Mesenchymal stem cell (in vitro differentiated cells and primary cell): ENCODE measurements at places on chromosomes 6 and 20.

DNA sequence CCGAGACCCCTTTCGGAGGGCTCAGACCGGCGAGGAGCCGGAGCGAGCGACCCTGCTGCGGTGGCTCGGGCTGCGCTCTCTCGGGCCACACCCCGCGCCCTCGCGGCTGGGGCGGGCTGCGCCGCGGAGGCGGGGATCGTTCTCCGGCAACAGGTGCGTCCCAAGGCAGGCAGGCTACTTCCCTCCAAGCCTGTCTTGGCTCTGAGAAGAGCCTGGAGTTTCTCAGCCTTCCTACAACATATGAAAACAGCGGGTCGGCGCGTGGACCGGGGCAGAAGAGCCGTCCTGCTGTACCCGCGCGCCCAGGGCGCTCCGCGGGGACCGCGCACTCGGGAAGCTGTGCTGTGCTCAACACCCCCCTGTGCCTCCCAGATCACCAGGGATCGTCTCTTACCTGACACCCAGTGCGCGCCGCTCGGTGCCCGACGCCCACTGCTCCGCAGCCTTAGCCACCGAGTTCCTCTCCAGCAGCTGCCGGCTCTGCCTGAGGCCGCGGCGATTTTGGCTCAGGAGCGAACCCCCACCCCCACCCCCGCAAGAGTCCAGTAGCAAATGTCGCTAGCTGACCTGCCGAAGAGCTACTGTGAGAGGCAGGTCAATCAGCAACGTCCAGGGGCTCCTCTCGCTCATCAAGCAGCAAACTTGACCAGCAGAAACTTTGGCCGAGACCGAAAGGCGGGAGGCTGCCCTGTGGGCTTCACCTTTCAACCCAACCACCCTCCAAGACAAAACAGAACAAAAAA is 3.7 kb upstream of the OLIG3 start:
- no peak for DNase-seq

- no peak for DNase-seq
These were observed 21.3 kb upstream of the PDE10A start for GRCh38 chr6:165684333-165684732.

- DNase-seq = no peak
These were observed 10.9 kb upstream of the MBOAT1 start for GRCh38 chr6:20223141-20223540.

GRCh38 chr6:166496460-166496859 is 90.0 kb downstream of the RAMACL start:
- DNase-seq = no peak

- no peak for DNase-seq
These were observed 195.0 kb upstream of the MARCKS start for GRCh38 chr6:113662093-113662665.

- DNase-seq = no peak
These were observed 102.9 kb upstream of the TSHZ2 start for GRCh38 chr20:52869276-52869675.

DNA sequence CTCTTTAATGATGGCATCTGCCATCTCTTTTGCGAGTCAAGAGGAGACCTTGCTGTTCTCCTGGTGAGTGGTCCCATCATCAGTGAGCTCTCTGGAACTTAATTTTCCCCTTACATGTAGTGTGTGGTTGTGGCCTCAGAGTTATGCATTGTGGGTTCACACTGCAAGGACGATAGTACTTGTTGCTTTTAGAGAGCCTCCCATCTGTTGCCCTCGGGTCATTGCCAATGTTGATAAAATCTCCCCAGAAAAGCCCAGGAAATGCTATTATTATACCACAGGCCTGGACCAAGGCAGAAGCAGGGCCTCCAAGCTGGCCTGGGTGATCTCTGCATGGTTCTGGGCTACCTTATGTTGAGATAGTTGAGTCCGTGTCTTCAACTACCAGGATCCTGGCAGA is 241.6 kb downstream of the BMP7 start:
- DNase-seq = peak; percentile 37

GRCh38 chr20:32680544-32681174 is 6.9 kb upstream of the C20orf203 start:
- DNase-seq = peak; percentile 24

DNA sequence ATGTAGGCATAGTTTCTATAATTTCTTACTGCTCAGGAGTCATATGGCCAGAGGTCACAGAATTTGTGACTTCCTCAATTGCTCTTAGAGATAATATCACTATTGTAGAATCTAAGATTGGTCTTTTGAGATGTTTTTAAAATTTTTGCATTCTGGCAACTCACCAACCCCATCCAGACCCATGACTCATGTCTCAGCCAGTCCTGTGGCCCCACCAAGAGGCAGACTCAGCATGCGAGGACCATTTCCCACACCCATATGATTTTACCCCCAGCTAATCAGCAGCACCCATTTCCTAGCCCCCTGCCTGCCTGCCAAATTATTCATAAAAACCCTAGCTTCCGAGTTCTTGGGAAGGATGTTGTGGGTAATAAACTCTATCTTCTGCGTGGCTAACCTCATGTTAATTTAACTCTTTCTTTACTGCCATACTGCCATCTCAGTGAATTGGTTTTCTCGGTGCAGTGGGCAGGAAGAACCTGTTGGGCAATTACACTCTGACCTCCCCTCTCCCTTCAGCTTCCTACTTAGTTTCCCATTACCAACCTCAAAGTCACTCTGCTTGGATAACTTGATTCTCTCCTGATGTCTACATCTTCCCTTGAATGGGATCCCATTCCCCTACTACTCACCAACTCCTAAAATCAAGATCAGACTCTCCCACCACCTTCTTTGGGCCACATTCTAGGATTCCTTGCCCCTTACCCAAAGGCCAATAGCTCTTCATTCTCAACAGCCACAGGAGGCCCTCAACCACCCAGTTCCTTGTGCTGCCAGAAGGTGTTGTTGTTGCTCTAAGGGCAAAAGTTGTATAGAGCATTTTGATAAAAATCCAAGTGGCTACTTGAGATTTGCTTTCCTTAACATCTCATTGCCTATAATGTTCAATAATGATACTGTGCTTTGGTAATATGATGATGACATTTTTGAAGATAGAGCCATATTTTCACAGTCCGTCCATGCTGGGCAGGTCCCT is 16.2 kb upstream of the IYD start:
- DNase-seq = peak; percentile 26

GRCh38 chr6:92701425-92702096 is 717.8 kb downstream of the EPHA7 start:
- DNase-seq = no peak

- DNase-seq = no peak
These were observed 146.1 kb downstream of the EDN1 start for GRCh38 chr6:12436224-12436623.

GRCh38 chr20:64103871-64104666 is 3.3 kb downstream of the NPBWR2 start:
- no peak for DNase-seq

DNA sequence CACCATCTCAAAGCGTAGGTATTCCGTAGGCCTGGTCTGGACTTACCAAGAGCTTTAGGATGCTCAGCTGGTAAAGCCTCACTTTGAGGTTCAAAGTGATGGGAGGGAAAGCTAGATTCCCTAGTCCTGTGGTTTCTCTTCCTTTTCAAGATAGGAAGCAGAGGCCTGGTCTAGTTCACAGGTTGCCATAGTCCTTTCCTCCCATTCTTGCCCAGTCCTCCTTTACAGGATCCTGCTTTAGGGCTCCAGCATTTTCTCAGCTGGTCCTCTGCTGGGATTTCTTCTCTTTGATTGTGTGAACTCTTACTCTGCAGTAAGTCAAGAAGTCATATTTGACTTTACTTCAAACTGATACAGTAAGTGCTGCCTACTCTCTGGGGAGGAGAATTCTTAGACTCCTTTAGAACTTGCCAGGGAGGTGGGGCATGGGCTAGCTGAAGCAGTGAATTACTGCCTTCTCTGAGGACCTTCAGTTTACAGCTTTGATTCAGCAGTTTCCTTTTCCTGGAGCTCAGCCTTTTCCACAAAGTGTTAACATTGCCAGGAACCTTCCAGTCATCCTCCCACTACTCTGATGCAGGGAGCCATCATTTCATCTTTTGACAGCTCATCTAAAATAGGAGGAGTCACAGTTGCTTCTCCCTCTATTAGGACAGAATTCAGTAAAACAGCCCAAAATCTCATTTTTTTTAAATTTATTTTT is 42.8 kb upstream of the PLCG1 start:
- DNase-seq = peak; percentile 43

GRCh38 chr20:60262967-60263603 is 304.9 kb downstream of the CDH26 start:
- DNase-seq = no peak

DNA sequence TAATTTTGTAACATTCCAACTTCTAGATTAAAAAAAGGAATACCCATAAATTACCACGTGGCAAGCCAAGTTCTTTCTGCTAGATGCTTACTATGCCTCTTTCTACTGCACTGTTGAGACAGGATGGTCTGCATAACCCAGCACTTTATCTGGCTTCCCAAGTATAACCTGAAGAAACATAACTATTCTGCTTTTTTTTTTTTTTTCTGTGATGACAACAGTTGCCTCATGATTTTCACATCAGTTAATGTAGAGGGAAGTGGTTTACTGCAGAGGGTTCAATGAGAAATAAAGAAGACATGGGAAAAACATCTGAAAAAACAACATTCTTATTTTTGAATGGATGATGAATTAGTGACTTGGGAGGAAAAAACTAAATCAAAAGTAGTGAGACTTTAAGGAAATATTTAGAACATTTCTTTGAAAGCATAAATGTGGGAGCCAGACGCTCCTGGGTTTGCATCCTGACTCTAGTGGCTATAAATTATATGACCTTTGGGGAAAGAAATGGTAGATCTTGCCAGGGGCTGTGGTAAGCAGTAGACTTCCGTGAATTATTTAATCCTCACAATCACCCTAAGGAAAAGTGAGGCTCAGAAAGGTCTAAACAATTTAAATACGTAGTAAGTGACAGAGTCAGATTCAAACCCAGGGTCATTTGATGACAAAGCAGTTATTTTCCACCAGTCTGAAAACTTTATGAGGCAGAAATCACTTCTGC is 230.7 kb downstream of the PHACTR1 start:
- DNase-seq = no peak

DNA sequence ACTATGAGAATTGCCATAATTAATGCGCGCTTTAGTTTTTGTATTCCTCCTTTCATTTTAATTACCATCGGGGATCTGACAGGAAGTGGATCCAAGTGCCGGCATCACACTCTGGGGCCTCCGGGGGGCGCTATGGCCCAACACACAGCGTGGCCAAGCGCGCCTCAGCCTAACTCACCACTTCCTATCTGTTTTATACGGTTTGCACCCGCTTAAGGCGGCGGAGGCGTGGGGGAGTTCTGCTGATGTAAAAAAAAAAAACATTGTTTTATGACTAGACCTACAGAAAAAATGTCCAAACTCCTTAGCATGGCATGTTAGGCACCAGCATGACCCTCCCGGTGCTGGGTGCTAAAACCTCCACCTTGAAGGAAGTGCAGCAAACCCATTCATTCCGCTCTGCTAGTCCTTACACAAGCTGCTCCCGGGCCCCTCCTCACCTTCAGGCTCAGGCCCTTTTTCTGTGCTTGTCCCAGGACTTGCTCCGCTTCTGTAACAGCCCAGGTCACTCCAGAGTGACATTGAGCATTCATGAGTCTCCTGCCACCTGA is 4.5 kb upstream of the EBF4 start:
- DNase-seq = peak; percentile 36

- DNase-seq = no peak
These were observed 323.2 kb downstream of the ADGRB3 start for GRCh38 chr6:68958327-68958726.

DNA sequence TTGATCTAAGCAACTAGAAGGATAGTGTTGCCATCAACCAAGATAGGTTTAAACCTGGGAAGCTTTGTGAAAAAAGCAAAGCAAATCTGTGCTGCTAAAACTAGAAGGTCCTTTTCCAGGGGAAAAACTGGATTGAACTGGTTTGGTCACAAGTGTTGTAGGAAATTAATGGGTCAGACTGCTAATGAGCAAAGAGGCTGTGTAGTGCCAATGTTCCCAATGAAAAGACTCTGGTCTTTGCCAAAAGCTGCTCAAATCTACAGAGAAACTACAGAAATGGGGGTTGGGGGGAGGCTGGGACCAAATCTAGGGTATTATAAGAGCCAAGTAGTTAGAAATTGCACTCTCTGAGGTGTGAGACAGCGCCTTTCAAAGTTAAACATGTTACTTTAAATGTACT is 85.0 kb downstream of the PLCG1 start:
- DNase-seq = no peak

GRCh38 chr20:40441771-40442170 is 247.3 kb downstream of the MAFB start:
- DNase-seq = no peak

DNA sequence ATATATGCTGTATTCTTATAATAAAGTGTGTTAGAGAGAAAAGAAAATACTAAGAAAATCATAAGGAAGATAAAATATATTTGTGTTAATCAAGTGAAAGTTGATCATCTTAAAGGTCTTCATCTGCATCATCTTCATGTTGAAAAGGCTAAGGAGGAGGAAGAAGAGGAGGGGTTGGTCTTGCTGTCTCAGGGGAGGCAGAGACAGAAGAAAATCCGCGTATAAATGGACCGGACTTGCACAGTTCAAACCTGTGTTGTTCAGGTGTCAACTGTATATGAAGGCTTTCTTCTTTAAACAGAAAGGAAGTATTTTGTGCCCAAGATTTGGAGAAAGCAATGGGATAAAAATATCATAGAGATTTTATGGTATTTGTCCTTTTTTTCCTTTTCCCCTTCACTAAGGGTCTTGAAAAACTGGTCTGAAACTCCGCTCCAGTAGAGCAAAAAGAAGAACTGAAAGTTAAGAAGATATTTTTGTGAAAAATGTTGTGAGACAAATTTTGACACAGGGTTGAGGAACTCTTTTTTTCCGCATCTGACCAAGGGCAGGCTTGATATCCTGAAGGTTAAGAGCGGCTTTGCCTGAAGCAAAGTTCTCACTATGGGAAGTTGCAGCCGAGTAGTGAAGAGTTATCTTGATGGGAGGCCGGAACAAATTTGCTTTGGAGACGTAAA is 350.7 kb downstream of the LAMA2 start:
- no peak for DNase-seq

DNA sequence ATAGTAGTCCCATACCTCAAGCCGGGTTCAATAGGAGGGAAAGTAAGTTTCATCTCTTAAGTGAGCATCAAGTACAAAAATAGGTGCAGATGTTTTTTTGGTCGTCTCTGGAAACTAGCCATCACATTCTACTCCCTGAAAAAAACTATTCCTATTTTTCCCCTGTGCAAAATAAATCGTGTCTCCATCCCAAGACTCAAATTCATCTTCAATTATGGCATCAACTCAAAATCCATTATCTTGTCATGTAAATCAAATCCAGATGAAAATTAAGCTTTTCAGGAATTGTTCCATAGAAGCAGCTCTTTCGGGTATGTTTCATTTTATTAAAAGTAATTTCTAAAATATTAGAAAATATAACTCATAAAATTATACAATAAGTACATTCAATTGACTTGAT is 1368.4 kb downstream of the GRIK2 start:
- no peak for DNase-seq

GRCh38 chr6:168447282-168447681 is 6.3 kb downstream of the SMOC2 start:
- DNase-seq = no peak

DNA sequence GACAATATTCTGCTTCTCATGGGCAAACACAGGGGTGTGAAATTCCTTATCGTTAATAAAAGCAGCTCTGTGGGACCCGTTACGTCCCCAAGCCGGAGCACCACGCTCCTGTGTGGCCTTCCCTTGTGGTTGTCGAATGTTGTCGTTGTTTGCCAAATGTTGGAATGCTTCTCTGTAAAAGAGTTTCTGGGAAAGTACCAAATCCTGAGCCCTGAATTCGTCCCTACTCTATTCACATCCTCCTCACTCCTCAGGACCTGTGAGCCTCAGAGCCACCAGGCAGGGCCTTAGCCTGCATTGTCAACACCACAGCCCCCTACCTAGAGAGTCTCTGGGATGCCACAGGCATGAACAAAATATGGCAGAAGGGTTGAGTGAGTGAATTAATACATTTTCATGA is 64.0 kb downstream of the THBS2 start:
- no peak for DNase-seq
